ENCODE measurements at places on chromosomes 7 and 10.

DNA sequence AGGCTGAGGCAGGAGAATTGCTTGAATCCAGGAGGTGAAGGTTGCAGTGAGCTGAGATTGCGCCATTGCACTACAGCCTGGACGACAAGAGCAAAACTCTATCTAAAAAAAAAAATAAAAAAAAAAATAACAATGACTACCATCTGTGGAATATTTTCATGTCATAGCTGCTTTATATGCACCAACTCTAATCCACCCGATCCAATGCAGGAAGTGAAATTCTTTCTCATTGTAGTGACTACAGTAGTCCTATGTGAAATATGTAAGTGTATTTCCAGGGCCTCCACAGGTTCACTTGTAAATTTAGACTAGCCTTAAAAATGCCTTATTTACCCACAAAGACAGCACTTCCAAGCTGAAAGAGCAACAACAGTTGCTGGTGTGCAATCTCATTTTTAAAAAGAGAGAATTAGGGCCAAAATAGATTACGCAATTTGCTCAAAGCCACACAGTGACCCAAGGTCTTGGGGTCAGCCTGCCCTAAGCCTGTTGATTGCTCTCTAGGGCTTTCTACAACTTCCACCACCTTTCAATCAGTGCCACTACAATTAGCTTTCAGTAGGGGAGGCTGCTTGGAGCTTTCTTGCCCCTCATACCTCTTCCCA, 25.8 kb upstream of the EGFR start:
- no peak for DNase-seq

- DNase-seq, result no peak
Observed at GRCh38 chr7:7980134-7980533, 11.5 kb downstream of the GLCCI1 start.

- no peak for DNase-seq
Observed at GRCh38 chr7:25482631-25483030, 254.3 kb upstream of the NPVF start.

DNA sequence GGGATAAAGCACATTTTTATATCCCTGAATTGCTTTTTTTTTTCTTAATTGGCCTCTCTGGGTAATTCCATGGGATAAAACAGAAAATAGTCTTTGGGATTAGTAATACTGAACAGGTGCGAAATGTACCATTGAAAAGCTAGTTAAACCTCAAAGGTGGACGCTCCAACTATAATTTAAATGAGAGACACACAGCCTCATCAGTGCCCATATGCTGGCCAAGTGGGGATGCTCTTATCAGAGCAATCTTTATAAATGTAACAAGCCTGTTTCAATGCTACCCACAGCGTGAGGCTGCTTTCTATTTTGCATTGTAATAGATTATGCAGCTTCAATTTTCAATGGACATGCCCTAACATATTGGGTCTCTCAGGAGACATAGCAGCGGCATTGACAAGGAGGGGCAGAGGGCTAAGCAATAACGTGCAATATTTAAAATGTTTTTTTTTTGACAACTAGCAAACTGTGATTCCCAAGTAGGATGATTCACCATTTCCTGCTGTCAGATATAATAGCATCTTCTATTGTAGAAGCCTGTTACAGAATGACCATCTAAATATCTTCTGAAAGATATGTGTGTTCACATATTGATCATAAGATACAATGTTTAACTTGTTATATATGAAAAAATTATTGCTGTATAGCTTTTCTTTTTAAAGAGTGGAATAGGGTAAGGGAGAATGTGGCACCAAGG, 91.3 kb upstream of the BET1 start:
- no peak for DNase-seq

DNA sequence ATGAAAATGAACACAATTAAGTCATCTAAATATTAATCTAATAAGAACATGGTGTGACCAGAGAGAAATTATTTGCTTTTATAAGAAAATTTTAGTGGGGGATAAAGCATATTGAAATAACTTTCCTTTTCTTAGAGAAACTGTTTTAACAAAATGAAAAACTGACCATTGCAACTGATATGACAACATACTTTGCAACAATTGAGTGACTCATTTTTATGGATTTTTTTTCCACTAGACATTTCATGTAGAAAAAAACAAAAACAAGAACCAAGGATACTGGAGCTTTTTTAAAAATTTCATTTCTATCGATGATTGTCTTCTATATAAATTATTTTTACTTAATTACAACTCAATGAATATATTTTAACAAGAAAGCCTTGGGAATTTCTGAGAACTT, 90.0 kb downstream of the C1GALT1 start:
- DNase-seq, result no peak

All from Kasumi-1 (cell line).